ENCODE measurements at places on chromosomes 4 and X.

DNA sequence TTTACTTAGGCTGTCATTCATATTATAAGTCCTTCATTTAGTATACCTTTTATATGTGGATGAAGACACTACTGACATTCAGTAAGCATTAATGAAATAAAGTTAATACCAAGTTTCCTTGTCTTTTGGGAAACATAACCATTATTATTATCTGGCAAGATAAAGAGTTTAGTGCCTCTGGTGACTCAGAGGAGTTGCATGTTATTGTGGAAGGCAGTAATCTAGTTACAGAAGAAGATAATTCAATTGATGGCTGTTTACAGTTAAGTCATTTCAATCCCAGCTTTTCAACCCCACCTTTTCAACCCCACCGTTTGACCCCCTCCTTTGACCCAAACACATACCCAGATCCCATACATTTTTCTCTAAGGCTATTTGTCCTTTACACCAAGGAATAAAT, 143.8 kb downstream of the FANCB start:
- no peak for DNase-seq

DNA sequence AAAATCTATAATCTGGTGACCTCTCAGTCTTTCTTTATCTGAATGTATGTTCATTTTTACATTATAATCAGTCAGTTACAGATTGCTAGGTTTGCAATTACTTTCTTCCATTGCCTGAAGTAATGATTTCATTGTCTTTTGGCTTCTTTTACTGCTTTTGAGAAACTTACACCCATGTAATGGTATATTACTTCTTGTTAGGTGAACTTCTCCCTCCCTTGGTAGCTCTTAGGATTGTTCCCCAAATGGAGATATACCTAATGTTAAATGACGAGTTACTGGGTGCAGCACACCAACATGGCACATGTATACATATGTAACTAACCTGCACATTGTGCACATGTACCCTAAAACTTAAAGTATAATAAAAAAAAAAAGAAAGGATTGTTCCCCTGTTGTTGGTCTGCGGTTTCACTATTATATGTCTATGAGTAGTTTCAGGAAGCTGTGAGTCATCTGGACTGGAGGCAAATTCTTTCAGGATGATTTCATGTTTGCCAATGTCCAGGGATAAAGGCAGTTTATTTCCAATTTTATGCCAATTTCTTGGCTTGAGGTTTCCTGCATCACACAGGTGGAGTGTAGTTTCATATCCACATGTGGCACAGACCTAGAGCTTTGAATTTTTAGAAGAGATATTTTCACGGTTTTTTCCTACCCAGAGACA, 21.8 kb downstream of the SPANXC start:
- no peak for DNase-seq

- DNase-seq, result no peak
Measured at GRCh38 chr4:83631066-83631465, 95.2 kb downstream of the GPAT3 start.

DNA sequence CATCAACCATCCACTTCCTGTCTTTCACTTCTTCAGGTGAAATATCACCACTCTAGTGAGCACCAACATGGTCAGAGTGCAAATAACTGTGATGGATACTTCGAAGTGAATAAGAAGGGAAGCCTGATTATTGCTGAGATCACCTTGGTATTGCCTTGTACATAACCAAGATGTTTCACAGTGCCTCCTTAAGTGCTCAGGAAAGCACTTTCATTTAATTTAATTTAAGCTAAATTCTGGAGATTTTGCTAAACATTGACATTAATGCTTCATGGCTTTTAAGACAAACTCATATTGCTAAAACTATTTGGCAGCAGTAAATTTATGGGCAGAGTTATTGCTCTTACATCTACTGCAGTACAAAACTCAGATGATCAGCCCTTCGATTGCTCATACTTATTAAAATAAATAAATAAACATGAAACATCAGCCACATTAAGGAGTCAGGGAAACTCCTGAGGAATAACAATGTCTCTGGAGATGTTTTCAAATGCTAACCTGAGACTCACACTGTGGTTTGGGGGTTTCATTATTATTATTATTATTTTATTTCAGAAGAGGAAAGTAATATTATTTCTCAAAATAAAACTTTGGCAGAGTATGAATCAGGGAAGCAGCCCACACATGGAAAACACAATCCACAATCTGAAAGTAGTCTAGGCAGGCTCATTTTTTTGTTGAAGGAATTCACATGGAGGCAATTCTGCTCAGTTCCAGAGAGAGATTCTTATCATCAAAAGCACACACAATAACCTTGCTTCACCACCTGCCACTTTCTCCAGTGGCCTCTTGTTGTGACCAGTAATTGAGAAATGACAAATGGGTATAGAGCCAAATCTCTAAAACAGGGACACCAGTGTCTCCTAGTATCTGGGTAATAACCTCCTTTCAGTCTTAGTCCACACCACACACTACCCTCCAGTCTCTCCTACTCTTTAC, 344.2 kb downstream of the MAPK10 start:
- DNase-seq, result no peak

DNA sequence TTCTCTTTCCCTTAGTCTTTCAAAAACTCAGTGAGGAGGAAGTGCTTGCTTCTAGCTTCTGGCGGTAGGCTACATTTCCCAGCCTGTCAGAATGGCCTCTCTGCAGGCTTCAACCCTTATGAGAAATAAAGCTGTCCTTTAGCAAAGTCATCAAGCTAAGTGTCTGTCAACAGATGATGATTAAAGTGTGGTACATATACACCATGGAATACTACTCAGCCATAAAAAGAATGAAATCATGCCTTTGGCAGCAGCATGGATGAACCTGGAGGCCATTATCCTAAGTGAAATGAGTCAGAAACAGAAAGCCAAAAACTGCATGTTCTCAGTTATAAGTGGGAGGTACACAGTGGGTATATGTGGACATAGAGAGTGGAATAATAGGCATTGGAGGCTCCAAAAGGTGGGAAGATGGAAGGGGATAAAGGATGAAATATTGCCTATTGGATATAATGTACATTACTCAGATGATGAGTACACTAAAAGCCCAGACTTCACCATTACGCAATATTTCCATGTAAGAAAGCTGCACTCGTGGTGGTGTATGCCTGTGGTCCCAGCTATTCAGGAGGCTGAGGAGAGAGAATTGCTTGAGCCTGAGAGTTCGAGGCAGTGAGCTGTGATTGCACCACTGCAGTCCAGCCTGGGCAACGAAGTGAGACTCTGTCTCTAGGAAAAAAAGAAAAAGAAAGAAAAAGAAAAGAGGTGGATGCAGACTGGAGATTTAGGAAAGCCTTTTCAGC, 7.9 kb downstream of the TRIM2 start:
- no peak for DNase-seq

- DNase-seq, result no peak
Measured at GRCh38 chr4:72218953-72219352, 187.2 kb downstream of the NPFFR2 start.

- DNase-seq, result no peak
Measured at GRCh38 chr4:77601614-77602187, 3.9 kb upstream of the CXCL13 start.

DNA sequence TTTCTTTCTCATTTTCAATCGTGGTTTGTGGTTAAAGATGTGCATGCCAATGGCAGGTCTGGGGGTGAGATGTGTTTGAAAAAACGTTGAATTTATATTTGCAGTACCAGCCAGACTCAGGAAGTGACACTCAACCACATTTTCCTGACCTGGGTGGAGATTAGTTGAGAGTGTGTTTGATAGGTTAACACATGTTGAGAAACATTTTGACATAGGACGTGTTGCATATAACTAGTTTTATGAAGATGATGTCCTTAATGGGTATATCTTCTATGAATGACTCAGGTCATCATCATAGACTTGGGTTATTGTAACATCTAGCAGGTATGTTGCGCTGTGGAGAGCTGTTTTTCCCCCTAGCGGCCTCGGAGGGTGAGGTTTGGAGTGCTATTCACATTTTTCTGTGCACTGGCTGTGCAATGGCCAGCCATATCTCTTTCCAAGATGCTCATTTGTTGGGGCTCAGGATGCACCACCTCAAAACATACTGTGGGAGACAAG, 21.7 kb upstream of the CD38 start:
- no peak for DNase-seq

DNA sequence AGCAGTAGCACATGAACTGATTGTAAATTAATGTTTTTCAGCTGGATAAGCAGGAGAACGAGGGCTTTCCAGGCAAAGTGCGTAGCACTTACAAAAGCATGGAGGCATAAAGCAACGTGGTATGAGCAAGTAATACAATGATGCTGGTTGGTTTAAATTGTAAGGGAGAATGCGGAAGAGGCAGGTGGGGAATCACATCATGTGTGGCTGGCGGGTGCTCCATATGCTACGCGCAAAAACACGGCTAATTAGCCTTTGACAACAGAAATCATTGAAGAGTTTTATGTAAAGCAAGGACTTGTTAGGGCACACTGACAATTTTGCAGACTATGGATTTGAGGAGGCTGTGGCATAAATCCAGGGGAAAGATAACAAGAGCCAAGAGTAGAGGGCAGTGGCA, 14.6 kb downstream of the SYTL4 start:
- peak; percentile 85 for DNase-seq

GRCh38 chrX:53263597-53264094, 17.7 kb downstream of the IQSEC2 start:
- no peak for DNase-seq

GRCh38 chrX:7943600-7944245, 16.5 kb upstream of the PNPLA4 start:
- DNase-seq, result no peak

GRCh38 chr4:71132486-71132885, 139.0 kb downstream of the DCK start:
- DNase-seq, result no peak

DNA sequence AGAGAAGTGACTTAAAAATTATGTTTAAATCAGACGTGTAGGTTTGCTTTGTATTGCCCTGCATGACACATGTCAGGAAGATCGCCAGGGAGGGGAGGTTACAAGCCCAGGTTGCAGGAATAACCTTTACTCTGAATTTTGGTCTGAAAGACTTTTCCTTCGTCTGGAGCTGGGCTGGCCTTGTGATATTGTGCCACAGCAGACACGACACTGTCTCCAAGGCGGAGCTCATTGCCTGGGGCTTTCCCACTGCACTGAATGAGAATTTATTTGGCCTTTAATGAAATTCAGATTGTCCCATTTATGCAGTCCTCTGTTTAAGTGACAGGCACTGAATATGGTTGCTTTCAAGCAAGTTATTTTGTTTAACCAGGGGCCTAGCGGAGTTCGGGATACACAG, 45.1 kb downstream of the RHOH start:
- no peak for DNase-seq

DNA sequence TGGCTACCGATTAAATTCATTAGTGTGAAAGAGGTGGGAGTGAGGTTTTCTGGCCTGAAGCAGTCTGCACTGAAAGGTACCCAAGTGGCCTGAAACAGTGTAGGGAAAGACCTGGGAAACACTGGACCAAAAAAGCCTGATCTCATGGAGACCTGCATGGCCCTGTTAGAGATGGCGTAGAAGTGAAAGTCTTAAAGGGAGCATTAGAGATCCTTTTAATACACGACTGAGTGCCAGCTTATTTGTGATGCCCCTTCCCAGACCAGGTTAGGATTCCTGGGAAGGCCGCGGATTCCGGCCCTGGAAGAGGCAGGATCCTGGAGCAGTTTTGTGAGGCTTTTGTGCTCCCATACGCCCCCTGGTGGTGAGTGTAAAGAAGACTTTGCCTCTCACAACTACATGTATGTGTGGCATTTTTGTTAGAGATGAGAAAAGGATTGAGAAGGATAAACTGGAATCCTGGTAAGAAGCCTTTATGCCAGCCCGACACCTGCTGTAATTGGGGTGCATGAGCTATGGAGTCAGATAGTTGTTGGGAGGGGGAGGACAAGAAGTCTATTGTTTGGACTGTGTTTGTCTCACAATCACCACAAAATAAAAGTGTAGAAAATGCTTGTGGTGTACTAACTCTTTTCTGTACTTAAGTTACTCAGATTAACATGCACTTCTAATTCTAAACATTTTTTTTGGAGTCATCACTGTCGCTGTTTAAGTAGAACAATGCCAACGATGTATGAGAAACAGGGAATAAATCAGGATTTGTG, 54.0 kb downstream of the JADE1 start:
- DNase-seq, result no peak

GRCh38 chrX:108590496-108590895, 145.9 kb downstream of the IRS4 start:
- DNase-seq, result no peak

GRCh38 chrX:51853251-51853650, 40.2 kb upstream of the MAGED1 start:
- DNase-seq, result no peak

DNA sequence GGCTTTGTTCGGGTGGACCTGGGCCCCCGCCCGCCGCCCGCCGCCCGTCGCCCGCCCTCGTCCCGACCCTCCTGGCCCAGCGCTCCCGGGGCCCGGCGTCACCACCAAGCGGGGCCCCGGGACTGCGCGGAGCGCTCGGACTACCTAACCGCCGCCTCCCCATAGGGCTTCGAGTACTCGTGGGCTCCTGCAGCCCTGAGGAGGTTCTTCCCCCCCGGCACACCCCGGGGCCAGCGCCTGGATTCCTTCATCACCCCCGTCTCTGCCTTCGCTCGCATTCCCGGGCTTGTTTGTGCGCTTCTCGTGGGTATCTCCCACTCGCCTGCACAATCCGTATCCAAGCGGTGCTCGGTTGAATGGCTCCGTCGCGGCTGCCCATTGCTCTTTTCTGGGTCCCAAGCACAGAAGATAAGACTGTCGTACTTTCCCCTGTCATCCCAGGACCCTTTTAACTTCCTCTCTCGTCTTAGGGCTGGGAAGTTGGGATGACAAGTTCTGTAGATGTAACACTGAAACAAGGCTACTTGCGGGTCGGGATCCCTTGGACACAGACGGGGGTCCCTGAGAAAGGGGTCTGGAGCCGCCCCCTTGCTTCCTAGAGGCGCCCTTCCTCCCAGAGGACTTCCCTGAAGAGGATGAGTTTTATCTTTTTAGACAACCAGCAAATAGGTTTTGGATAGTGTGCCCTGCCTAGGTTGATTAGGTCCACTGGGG, 565 bp downstream of the MOB1B start:
- no peak for DNase-seq

DNA sequence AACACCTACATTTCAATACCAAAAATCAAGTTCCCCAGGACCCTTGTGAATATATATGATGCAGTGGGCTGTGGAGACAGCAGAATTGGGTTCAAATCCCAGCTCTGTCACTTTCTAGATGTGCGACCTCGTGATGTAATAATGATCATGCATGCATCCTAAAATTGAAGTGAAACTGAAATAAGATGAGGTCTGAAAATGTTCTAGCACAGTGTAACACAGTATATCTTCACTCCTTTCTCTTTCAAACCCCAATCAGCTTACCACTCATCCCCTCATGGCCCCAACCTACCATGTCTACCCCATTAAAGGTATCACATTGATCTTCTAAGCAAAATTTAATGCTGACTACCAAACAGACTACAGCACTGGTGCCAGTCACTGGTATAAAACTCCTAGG, 69.9 kb upstream of the BRS3 start:
- no peak for DNase-seq

DNA sequence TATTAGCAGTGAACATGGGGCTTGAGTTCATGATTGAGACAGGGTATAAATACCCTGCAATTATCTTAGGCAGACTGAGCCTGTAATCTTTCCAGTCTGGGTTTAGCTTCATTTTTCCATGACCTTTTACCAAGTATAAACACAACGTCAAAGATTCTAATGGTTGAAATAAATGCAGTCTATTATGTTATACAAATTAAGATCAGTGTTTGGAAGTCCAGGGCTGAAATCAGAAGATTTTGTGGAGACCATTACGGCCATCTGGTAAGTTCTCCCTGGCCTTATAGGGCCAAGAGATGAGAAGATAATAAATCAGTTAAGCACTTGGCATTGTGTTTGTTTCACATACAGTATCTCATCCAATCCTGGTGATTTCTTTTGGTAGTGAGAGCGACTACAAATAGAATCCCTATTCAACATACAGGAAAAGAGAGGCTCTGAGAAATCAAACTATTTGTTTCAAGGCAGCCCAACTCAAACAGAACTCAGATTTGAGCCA, 425.8 kb downstream of the PACRGL start:
- no peak for DNase-seq
